ENCODE measurements at places on chromosomes 1 and 21. TPM values are rescaled to one million over a fixed set of nuclear protein-coding genes. Genes with fewer than 3 reads are reported as not detected.

DNA sequence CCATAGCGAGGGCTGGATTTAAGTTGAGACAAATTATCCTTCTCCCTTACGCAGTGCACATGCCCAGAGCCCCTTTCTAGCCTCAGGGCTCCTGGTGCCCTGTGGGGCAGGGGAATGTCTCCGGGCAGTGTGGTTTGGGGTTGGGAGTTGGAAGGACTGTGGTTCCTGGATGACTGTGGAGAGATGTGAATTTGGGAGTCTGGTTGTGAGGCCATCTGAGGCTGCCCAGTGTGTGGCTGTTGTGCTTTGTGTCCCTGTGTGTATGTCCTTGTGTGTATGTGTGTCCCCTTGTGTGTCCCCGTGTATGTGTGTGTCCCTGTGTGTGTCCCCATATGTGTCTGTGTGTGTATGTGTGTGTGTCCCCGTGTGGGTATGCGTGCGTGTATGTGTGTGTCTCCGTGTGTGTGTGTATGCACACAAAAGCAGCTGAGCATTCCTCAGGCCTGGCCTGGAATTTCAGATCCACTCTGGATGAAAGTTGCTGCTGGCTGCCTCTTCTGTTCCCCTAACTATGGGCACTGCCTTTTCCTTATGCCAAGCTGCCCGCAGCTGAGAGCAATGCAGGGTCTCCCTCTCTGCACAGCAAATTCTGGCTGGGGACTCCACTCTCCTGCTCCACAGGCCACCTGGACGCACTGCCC is 65.4 kb downstream of the UBIAD1 start:
- H3K36me3 ChIP-seq: no peaks in the 10 kb centered on the region
- H3K4me1 ChIP-seq: no peaks in the 10 kb centered on the region

DNA sequence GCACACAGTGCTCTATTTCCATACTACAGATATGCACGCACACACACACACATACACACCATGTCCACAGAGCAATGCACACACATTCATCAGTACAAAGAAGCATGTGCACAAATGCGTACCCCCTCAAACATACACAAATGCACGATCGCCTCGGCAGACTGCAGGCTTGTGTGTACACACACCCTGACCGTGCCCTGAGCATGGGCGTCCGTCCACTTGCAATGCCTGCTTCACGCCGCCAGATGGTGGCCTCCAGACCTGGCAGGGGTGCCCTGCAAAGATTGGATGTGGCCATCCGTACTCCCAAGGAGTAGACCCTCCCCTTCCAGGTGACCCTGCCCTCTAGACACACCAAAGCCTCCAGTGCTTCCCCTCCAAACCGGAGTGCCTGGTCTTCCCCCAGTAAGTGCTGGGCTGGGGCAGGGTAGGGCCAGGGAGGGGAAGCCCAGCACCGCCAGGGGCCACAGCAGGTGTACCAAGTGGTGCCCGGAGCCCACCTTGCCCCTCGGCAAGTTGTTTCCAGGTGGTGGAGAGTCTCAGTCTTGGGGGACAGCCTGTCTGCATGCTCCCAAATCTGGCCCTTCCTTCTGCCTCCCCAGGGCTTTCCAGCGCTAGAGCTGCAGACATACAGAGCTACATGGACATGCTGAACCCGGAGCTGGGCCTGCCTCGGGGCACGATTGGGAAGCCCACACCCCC is 20.6 kb downstream of the ESPN start:
- H3K27me3 ChIP-seq: peaks cover 12% of the 10 kb centered on the region
- H3K36me3 ChIP-seq: no peaks in the 10 kb centered on the region
- H3K4me1 ChIP-seq: peaks cover 34% of the 10 kb centered on the region
- no peak overlapping the region for H3K4me3 ChIP-seq
- peak; percentile 50 for DNase-seq

GRCh38 chr1:201731142-201731541 is 97.8 kb upstream of the IPO9 start:
- H3K4me3 ChIP-seq: no peak overlapping the region
- no peaks in the 10 kb centered on the region for H3K36me3 ChIP-seq
- no peak for DNase-seq
- no peaks in the 10 kb centered on the region for H3K4me1 ChIP-seq
- H3K27me3 ChIP-seq: no peaks in the 10 kb centered on the region
- no peak overlapping the region for H3K27ac ChIP-seq

- H3K4me3 ChIP-seq: no peak overlapping the region
- no peak overlapping the region for H3K27ac ChIP-seq
- H3K27me3 ChIP-seq: no peaks in the 10 kb centered on the region
- H3K4me1 ChIP-seq: no peaks in the 10 kb centered on the region
Observed at GRCh38 chr1:41925712-41926111, 7.0 kb upstream of the HIVEP3 start.

DNA sequence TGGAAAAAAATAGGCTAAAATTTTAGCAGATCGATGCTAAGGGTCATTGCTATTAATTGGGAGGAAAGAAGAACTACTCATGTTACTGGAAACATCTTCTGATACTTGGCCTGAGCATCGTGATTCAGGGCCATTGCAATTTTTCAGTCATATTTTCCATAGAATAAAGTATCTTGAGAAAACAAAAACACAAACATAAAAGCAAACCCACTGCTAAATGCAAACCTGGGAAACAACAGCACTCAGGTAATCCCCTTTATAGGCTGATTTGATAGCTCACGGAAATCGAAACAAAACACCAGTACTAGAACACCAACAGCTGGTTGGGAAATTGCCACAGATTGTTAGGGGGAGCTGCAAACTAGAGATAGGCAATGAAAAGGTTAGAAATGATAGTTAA is 172.9 kb upstream of the ESRRG start:
- H3K4me1 ChIP-seq: no peaks in the 10 kb centered on the region
- DNase-seq: no peak
- H3K27me3 ChIP-seq: no peaks in the 10 kb centered on the region
- no peak overlapping the region for H3K27ac ChIP-seq

DNA sequence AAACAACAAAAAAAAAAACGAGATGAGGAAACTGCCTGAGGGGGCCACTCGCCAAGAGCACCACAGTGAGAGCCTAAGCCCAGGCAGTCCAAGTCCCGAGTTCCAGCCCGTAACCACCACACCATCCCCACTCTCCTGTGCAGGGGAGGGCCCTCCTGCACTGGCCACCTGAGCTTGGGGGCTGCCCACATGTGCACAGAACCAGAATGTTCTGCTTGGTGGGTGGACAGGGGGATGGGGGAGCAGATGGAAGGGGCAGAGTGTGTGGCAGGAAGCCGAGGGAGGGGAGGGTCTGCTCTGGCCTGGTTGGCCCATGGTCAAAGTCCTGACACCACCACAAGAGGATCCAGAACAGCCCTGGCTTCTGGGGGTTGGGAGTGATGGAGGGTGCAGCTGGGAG is 17.6 kb downstream of the ADPRS start:
- no peaks in the 10 kb centered on the region for H3K36me3 ChIP-seq
- peaks cover 7% of the 10 kb centered on the region for H3K4me1 ChIP-seq
- H3K4me3 ChIP-seq: no peak overlapping the region
- H3K27ac ChIP-seq: no peak overlapping the region
- DNase-seq: no peak

- no peaks in the 10 kb centered on the region for H3K36me3 ChIP-seq
- no peak for DNase-seq
- H3K4me3 ChIP-seq: no peak overlapping the region
- peaks cover 12% of the 10 kb centered on the region for H3K27me3 ChIP-seq
Observed at GRCh38 chr1:224067621-224068457, 46.1 kb upstream of the FBXO28 start.

- H3K27me3 ChIP-seq: peaks cover 16% of the 10 kb centered on the region
- H3K36me3 ChIP-seq: no peaks in the 10 kb centered on the region
- H3K4me3 ChIP-seq: no peak overlapping the region
- H3K4me1 ChIP-seq: no peaks in the 10 kb centered on the region
- no peak for DNase-seq
- H3K27ac ChIP-seq: no peak overlapping the region
Observed at GRCh38 chr1:165403835-165404482, 41.0 kb downstream of the RXRG start.

- H3K36me3 ChIP-seq: no peaks in the 10 kb centered on the region
- DNase-seq: no peak
- no peak overlapping the region for H3K4me3 ChIP-seq
- no peak overlapping the region for H3K27ac ChIP-seq
- H3K4me1 ChIP-seq: no peaks in the 10 kb centered on the region
Observed at GRCh38 chr21:32173121-32173724, 105.6 kb downstream of the MIS18A start.

GRCh38 chr1:13627127-13627526 is 43.5 kb downstream of the PDPN start:
- no peaks in the 10 kb centered on the region for H3K36me3 ChIP-seq
- H3K27ac ChIP-seq: no peak overlapping the region
- H3K4me1 ChIP-seq: no peaks in the 10 kb centered on the region
- no peak overlapping the region for H3K4me3 ChIP-seq

GRCh38 chr21:15839601-15840000 is 109.8 kb downstream of the USP25 start:
- no peak overlapping the region for H3K27ac ChIP-seq
- no peak for DNase-seq
- H3K4me1 ChIP-seq: no peaks in the 10 kb centered on the region
- H3K27me3 ChIP-seq: no peaks in the 10 kb centered on the region
- peaks cover 36% of the 10 kb centered on the region for H3K36me3 ChIP-seq

DNA sequence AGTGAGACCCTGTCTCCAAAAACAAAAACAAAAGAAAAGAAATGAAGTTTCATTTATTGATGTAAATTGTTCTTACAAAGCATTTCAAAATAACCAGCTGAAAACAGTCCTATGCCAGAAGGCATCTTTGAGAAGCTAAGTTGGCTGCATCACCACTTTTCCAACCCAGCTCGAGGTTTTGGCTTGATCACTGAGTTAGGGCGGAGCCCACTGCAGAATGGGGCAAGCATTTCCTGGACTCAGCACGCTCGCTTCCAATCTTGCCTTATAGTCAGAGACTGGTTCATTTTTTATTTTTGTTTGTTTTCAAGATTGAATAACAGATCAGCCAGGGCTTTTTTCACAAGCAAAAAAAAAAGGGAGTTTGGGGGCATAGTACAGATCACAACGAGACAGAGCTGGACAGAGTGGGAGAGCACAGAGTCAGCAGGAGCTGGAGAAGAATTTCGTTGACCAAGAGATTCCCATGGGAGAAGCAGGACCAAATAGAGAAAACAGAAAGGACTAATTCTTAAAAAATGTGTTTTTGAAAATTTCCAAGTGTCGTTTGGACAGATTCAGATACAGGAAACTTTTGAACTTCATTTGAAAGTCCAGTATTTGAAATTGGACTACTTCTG is 23.5 kb upstream of the COL6A1 start:
- no peaks in the 10 kb centered on the region for H3K36me3 ChIP-seq
- DNase-seq: no peak
- no peak overlapping the region for H3K4me3 ChIP-seq
- H3K4me1 ChIP-seq: no peaks in the 10 kb centered on the region
- no peaks in the 10 kb centered on the region for H3K27me3 ChIP-seq
- no peak overlapping the region for H3K27ac ChIP-seq

DNA sequence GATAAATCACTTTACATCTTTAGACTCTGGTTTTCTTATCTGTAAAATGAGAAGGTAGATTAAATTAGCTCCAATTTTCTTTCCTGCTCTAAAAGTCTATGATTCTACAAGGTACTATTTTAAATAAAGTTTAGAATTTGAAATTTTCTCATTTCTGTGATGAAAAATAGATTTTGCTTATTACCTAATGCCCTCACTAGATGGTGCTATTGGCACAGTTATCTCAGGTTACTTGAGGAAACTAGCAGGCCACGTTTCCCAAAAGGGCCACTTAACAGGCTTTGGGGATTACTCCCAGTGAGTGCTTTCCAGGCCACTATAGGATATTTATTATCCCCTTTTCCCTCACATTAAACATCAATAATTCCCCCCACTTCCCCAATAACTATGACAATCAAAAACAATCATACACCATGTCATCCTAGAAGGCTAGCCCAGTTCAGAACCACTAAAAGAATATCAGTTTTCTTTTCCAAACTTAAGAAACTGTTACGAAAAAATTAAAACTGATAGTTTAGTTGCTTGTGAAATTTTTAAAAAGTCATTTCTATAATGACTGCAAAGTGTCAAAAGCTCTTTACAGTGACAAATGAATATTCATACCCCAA is 30.6 kb downstream of the OMA1 start:
- no peak overlapping the region for H3K27ac ChIP-seq
- H3K4me3 ChIP-seq: no peak overlapping the region
- peaks cover 41% of the 10 kb centered on the region for H3K36me3 ChIP-seq

DNA sequence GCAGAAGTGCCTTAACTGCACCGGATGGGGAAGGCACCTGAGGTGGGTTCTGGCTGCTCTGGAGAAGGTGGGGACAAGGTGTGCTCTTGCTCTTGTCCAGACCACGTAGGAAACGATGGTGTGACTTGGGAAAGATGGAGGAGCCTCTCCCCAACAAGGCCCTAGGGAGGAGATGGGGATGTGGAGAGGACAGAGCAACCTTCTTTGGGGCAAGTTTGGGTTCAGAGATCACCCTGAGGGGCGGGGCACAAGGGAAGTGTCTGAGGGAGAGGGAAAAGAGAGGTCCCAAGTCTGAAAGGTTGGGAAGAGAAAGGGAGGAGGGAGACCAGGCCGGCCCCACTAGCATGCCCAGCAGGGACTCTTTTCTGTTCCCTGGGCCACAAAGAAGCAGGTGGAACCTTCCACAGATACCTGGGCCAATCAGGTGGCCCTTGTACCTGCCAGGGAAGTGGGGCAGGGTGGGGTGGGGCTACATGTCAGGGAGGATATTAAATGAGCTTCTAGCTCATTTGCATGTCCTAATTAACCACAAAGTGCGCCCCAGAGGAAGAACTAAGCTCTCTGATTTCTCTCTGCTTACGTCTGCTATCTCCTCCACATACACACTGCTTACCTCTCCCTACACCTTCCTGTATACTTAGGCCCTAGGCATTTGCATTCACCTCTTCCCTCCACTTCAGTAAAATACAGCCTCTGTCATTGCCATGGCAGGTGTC is 15.9 kb downstream of the INKA2 start:
- DNase-seq: peak; percentile 31
- peak overlapping the region; percentile 47 for H3K27ac ChIP-seq
- no peaks in the 10 kb centered on the region for H3K27me3 ChIP-seq
- peak overlapping the region; percentile 15 for H3K4me3 ChIP-seq

- H3K4me1 ChIP-seq: peaks cover 8% of the 10 kb centered on the region
- H3K36me3 ChIP-seq: no peaks in the 10 kb centered on the region
- H3K27ac ChIP-seq: no peak overlapping the region
- DNase-seq: no peak
Observed at GRCh38 chr21:41931041-41931451, 22.8 kb downstream of the C2CD2 start.

DNA sequence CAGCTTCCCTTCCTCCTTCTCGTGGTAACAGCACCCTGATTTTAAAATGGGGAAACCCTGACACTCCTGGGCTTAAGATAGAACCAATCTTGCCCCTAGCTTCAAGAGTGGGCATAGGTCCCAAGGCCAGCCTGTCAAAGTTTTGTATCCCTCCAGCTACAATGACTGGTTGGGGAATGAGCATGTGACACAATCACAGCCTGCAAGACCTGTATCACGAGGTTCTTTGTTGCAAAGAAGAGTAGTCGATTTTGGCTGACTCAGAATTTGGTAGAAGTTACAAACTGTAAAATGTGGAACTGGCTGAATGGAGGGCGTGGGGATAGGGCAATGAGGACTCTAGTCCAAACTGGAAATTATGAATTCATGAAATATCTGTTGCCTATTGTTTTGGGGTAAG is 18.7 kb downstream of the CTSK start:
- H3K36me3 ChIP-seq: no peaks in the 10 kb centered on the region
- H3K27ac ChIP-seq: no peak overlapping the region
- H3K4me3 ChIP-seq: no peak overlapping the region
- H3K4me1 ChIP-seq: no peaks in the 10 kb centered on the region

Gene CRABP2
- polyA plus RNA-seq: not detected

All from CD4-positive, CD25-positive, alpha-beta regulatory T cell (primary cell).